Activated T-helper 1 cell treated with anti-CD3 and anti-CD28 coated beads, Interleukin-2, amount 50 U/mL, for 16 hours (primary cell): ENCODE measurements at places on chromosomes 7 and 10.

DNA sequence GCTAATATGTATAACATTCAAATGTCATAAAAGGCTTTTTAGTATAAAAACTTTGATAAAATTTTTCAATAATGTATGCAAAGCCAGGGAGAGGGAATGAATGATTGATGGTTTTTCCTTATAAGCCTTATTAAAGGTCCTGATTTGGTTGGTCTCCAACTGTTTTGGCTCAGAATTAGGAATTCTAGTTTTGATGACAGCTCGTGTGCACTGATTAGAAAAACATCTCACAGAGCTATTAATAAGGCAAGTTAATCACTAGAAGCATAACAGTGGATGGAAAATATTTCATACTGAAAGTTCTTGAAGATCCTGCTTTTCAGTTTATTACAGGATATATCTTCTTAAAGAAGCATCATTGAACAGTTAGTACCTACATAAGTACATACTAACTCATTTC lies 114.9 kb upstream of the NOBOX start:
- no peak for DNase-seq

GRCh38 chr7:121395494-121395960 lies 581 bp downstream of the FAM3C start:
- DNase-seq: peak; percentile 7

- DNase-seq: no peak
These were observed 65.3 kb downstream of the MACC1 start for GRCh38 chr7:20151708-20152456.

- no peak for DNase-seq
These were observed 18.7 kb upstream of the CBLL1 start for GRCh38 chr7:107725138-107725740.

GRCh38 chr7:36683695-36684357 lies 40.5 kb downstream of the AOAH start:
- DNase-seq: no peak

DNA sequence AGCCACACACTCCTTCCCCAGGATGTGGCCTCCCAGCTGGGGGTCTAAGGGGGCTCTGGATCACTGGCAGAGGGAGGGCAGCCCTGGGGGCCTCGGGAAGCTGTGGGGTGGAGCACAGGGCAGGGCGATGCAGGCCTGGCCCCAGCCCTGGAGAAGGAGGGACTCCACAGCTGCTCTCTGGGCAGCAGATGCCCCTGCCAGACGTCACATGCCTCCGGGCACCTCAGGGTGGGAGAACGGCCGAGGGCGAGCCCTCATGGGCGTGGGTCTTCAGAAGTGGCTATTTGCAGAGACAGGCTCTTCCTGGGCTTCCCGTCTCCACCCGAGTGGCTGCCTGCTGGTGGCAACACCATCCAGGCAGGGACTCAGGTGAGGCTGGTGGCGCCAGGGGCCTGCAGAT lies 16.0 kb upstream of the ADGRA1 start:
- no peak for DNase-seq

DNA sequence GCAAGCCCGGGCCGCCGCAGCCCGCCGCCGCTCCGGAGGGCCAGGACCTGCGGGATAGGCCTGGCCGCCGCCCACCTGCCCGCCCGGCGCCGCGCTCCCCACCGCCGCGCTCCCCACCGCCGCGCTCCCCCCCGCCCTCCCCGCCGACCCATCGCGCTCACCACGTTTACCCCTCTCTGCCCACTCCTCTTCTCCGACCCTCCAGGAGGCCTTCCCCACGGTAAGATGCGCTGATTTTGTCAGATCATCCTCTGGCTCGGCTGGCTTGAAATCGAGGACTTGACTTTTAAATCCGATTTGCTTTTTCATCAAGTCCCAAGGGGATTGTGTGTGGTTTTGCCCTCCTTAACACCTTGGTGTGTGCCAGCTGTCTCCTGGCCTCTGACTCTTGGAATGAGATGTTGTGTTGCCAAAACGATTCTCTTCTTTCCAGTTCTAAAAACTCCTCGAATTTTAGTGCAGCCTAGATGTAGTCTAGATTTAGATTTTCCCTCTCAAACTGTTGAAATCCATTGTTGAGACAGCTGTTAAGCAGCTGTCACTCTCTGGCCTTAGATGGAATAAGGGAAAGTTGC lies 738 bp downstream of the POM121 start:
- no peak for DNase-seq

DNA sequence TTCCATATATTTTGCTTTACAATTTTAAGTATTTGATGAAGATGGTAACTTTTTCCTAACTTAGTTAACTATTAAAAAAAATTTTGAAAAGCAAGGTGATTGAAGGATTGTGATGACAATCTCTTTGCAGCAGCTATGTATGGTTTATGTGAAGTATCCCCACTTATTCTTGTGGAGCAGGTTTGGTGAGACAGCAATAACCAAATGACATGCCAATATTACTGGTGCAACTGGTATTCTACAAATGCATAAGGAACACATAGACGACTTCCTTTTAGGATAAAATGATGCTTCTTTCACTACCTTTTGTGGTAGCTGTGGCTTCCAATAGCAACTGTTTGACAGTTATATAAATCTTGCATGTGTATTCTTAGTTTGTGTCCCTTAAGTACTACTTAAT lies 465.3 kb downstream of the PLXDC2 start:
- no peak for DNase-seq

DNA sequence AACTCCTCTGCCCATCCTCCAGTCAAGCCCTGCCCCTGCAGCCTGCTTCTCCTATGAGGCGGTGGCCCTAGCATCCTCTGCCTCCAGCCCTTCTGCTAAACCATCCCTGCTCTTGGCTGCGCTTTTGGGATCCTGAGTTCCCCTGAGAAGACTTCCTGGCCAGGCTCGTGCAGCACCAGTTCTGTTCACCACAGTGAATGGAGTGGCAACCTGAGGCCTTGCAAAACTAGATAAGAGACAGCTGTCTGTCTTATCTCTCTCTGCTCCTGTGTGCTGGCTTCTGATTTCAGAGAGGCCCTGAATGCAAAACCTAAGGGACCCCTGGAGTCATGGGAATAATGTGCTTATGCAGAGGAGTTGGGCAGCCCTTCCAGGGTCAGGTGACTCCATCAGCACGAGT lies 119.2 kb downstream of the TMEM178B start:
- no peak for DNase-seq

- no peak for DNase-seq
These were observed 997 bp downstream of the WDR37 start for GRCh38 chr10:1057106-1057657.

GRCh38 chr7:132347858-132348257 lies 228.4 kb downstream of the PLXNA4 start:
- no peak for DNase-seq

DNA sequence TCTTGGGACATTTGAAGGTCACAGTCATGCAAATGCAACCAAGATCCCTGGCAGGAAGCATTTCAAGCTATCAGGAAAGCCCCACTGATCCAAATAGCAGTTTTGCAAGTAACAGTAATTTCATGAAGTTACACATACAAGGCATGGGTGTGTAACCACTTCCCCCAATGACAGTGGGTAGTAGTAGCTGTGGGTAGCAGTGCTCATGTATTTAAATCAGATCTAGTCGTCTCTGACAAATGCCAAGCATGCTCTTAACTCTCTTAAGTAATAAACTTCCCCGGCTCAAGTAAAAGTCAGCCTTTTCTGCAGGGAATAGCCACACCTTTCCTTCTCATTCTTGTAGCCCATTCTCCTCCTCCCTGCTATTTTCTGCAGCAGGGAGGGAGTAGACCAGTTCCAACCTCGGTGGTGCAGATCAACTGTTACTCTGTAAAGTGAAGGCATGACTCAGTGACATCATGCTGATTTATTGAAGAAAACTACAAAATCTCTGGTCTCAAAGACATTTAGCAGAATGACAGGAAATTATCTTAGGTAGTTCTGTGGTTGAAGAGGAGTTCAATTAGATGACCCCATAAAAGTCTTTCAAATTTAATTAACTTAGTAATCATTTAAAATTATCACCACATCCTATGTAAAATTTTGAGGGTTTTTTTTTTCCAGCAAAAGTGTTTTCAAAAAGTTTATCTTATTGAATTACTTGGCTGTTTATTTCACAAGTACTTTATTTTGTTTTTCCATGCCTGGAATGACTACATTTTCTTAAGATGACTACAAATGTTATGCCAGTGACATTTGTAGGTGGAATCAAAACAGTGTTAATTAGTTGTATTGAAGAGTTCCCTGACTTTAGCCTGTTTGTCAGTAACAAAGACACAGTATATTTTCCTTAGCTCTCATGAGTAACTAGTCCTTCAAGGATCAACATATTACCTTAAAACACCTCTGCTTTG lies 568.3 kb downstream of the INHBA start:
- no peak for DNase-seq

- DNase-seq: no peak
These were observed 7.2 kb upstream of the MBL2 start for GRCh38 chr10:52779541-52780390.

DNA sequence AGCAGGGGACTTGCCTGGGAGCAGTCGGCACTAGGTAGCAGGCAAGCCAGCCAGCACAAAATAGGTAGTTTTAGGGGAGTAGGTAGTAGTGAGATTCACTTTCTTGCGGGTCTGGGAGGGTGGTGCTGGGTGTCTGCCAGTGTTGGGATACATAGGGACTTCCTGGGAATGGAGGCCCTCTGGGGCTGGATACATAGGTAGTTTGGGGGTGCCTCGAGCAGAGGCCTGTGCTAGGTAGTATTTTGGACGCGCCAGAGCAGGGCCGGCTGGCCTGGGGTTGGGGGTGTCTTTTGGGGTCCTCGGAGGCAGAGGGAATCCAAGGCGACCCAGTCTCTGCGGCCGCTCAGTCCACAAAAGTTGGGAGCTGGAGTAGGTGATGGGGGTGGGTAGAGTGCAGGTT lies 2.0 kb upstream of the HOXA3 start:
- no peak for DNase-seq

GRCh38 chr7:134422008-134422407 lies 36.9 kb downstream of the AKR1B1 start:
- no peak for DNase-seq

- DNase-seq: no peak
These were observed 135.3 kb upstream of the ITGB1 start for GRCh38 chr10:33093362-33093761.

GRCh38 chr10:5951167-5951711 lies 26.1 kb downstream of the IL15RA start:
- no peak for DNase-seq

- no peak for DNase-seq
These were observed 120.1 kb downstream of the NPTX2 start for GRCh38 chr7:98737176-98737575.

GRCh38 chr7:50416527-50417182 lies 33.5 kb downstream of the FIGNL1 start:
- DNase-seq: no peak
